NCI-H446 (cell line): ENCODE measurements at places on chromosomes 16 and 17.

- DNase-seq, result no peak
Measured at GRCh38 chr17:165939-166338, 15.5 kb downstream of the DOC2B start.

DNA sequence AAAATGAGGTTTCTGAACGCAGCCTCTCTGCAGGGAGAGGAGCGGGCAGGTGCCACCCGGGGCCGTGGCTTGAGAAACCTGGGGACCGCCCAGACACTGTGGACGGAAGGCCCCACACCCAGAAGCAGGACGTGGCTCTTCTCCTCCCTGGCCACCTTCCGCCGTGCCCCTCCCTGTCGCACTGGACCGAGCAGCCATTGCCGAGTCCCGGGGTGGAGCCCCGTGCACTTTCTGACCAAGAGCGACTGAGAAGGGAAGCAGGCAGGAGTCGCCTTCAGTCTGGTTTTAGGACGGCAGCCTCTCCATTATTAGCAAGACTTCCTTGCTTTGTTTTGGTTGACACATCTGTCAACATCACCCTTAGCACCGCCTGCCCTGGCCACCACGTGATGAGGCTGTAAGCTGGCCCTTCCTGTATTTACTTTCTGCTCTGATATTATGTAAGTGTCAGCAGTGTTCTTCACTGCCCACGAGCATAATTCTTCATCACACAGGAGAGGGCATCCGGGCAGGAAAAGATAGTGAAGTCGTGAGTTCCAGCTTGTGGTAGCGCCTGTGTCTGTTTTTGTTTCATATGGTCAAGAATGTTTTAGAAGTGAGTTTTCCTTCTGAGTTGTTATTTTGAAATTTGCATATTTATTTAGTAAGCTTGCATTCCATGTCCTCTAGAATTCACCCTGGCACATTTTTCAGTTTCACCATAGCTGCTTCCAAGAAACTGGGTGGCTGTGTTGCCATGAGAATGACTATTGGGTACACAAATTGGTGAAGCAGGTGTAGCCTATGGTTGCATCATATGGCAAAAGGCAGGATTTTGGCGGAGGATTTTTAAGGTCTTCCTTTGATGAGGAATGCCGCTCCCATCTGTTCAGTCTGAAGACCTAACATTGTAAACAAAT is 1.0 kb downstream of the HERPUD1 start:
- no peak for DNase-seq

GRCh38 chr16:30376461-30376902 is 1.9 kb downstream of the MYL11 start:
- DNase-seq, result no peak

DNA sequence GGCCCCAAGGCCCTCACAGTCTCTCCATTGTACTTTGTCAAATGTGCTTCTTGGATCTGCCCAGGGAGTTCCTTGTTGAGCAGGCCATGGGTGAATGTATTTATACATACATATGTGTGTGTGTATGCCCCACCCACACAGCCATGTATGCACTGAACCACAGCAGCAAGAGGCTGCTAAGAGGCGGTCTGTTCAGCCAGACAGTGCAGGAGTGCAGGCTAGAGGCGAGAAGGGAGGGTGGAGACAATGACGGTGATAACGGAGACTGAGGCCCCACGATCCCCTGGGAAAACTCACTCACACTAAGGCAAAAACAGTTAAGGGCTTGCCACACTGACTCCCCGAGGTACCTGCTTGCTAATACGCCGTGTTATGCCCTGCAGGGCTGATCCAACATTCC is 151.0 kb upstream of the CDC42EP4 start:
- no peak for DNase-seq

GRCh38 chr17:79991924-79992648 is 43.6 kb downstream of the TBC1D16 start:
- DNase-seq, result no peak

DNA sequence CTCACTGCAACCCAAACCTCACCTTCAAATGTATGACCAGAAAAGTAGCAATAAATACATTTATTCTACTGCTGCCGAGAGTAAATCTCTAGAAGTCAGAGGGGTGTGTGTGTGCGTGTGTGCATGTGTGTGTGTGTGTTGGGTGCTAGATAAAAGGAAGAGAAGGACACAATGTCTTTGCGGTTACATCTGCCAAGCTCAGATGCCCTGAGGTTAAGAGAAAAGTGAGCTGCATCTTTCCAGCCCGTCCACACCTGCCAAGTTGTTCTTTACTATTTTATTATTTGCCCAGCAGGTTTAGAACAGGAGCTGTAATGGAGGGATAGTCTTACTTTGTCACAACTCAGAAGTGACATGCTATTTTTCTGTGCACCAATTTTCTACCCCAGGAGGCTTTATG is 54.5 kb upstream of the ANKFN1 start:
- no peak for DNase-seq

DNA sequence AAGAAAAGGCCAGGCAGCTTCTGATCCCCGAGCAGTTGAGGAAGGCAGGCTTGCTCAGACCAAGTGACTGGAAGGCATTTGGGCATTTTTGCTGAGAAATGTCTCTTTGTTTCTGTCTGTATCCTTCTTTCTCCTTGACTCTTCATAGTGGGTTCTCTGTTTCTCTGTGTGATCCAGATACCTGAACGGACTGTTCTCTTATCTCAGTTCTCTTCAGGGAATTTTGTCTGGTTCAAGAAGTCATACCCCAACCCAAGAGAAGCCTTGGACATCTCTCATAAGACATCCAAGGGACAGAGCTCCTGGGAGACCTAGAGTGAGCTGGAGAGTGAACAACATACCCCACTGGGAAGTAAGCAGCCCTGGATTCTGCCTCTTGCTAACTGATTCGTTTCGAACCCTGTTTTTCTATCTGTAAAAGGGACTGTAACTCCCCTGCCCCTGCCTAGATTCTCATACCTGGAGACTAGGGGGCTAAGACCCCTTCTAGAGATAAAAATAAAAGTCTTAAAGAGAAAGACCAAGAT is 541 bp downstream of the CCL3 start:
- DNase-seq, result no peak

- DNase-seq, result no peak
Measured at GRCh38 chr17:79434215-79434614, 176.6 kb downstream of the RBFOX3 start.

DNA sequence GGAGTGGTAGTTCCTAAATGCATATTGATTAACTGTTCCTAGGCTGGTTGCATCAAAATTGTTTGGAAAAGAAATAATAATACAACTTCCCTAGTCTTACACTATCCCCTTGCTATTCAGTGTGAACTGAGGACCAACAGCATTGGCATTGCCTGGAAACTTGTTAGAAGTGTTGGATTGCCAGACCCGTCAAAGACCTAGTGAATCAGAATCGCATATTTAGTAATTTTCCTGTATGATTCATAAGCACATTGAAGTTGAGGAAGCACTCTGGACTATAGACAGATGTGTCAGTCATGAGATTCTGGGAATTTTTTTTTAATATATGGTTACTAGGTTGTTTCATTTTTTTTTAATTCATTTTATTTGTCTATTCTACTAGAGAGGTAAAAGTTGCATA is 34.7 kb upstream of the KCNJ16 start:
- no peak for DNase-seq

DNA sequence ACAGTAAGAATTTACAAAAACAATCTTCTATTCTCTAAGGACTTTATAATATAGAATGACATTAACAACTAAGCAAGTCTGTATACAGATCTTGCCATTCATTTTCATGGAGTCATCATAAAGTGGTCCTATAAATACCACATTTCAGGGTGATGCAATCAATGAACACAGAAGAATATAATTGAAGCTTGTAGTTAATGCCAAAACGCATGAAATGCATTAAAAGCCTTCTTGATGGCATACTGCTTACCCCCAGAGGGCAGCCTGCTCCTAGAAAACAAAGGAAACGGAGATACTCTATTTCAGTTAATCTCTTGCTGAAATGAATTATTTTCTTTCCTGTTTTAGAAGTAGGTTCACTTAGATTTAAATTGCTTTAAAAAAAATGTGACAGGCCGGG is 45.2 kb upstream of the STAC2 start:
- no peak for DNase-seq

GRCh38 chr16:86245351-86245750 is 265.0 kb upstream of the FOXF1 start:
- DNase-seq, result no peak

- no peak for DNase-seq
Measured at GRCh38 chr16:66002601-66003000, 363.9 kb upstream of the CDH5 start.

DNA sequence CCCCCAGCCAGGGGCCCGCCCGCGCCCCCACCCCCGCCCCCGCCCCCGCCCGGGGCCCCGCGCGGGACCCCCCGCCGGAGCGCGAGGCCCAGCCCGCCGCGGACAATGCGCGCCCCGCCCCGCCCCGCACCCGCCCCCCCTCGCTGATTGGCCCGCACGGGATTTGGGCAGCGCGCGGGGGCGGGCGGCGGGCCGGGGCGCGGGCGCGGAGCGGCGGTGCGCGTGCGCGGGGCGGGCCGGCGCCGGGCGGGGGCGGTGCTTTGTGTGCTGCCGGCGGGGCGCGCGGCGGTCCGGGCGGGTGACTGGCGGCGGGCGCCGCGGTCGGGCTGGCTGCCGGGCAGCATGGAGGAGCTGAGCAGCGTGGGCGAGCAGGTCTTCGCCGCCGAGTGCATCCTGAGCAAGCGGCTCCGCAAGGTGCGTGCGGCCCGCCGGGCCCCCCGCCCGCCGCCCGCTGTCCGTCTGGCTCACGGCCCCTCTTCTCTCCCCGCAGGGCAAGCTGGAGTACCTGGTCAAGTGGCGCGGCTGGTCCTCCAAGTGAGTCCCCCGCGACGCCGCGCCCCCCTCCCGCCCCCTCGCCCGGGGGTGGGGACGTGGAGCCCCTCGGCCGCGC is at the start of gene CBX2:
Gene CBX2 (plus strand): TSS at position 255 of the 610 bp plus-strand sequence. CDS start 88 bp downstream, at position 343.
- peak; percentile 81 for DNase-seq

GRCh38 chr16:29852654-29853053 is 10.4 kb downstream of the CDIPT start:
- peak; percentile 13 for DNase-seq

GRCh38 chr17:78290721-78291120 is 59.3 kb downstream of the TMEM235 start:
- DNase-seq, result no peak

DNA sequence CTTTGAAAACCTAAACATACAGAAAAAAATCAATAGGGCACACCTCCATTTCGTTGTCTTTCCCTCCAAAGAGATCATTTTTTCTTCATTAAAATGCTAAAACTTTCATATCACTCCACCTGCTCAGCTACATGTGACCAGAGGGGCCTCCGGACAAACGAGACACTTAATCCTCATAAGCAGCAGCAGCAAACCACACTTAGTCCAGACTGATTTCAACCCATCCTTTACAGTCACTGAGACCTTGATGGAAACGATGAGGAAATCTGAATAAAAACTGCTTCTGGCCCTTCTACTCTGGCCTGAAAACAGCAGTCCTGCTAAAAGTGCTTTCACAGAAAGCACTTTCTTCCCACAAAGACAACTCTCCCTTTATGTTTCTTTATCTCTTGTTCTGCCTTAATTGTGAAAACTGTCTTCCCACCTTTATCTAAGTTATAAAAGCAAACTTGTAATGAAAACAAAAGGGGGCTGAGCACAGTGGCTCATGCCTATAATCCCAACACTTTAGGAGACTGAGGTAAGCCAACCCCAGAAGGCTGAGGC is 4.6 kb downstream of the ANKRD11 start:
- DNase-seq, result no peak

DNA sequence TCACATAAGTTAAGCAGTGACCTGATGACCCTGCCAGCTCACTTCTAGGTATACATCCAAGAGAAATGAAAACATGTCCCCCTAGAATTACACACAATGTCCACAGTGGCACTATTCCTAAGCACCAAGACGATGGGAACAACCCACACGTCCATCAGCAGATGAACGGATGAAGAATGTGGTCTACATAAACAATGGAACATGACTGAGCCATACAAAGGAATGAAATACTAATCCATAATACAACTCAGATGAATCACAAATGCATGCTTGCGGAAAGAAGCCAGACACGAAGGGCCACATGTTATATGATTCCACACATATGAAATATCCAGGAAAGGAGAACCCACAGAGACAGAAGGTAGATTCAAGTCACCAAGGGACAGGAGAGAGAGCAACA is 17.4 kb downstream of the USP22 start:
- no peak for DNase-seq

DNA sequence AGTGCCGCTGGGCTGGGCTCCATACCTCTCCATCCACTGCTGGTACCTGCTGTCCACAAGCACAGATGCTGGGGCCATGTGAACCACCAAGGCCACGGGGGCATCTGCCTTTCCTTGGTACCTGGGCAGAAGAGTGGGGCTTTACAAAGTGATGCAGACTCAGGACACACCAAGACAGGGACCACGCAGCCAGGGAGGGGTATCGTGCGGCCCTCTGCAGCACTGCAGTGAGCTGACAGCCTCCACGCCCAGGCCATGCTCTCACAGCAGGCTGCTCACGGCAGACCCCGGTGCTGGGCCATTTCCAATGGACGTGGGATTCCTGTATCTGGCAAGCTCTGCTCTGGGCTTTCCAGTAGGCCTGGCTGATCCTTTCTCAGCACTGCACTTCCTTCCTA is 14.4 kb downstream of the ELAC2 start:
- DNase-seq, result no peak

- no peak for DNase-seq
Measured at GRCh38 chr16:30912794-30913412, 10.5 kb upstream of the FBXL19 start.

DNA sequence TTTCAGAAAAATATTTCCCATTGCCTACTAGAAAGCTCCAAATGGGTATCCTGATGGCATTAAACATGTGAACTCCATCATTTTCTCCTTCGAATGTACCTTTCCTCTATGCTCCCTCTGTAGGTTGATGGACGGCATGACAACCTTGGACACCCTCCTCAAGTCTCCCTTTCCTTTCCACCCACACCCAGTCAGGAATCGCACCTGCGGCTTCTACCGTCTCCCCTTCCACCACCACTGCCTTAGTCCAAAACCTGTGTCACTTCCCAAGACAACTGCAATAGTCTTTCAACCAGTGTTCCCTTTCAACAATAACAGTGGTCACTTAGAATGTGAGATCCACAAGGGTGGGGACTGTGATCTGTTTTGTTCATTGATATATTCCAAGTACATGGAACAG is 233.1 kb upstream of the AXIN2 start:
- DNase-seq, result peak; percentile 13

DNA sequence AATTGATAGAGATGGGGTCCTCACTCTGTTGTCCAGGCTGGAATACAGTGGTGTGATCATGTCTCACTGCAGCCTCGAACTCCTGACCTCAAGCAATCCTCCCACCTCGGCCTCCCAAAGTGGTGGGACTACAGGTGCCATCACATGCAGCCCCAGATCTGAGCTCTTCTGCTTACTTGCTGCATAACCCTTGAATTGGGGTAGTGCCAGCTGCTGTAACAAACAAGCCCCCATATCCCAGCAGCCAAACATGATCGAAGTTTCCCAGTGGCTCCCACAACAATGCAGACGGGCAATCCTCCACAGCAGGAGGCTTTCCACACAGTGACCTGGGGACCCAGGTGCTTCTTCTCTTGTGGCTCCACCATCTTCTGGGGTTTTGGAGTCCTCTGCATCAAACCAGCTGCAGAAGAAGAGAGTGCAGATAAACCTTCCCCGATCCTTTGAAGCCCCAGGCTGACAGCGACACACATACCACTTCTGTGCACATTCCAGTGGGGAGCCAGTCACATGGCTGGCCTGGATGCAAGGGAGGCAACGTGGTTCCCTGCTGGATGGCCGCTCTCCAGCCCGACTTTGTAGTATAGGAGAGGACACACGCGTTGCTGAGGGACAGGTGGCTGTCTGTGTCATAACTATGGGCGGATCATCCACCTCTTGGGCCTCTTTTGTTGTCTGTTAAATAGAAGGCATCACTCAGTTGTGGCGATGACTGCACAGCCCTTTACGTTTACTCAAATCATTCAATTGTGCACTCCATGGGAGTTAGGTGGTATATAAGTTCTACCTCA is 16.7 kb downstream of the SBK1 start:
- DNase-seq, result no peak

- DNase-seq, result no peak
Measured at GRCh38 chr17:42087736-42088705, 10.3 kb downstream of the ZNF385C start.
